ENCODE measurements at places on chromosomes 1 and 21.

DNA sequence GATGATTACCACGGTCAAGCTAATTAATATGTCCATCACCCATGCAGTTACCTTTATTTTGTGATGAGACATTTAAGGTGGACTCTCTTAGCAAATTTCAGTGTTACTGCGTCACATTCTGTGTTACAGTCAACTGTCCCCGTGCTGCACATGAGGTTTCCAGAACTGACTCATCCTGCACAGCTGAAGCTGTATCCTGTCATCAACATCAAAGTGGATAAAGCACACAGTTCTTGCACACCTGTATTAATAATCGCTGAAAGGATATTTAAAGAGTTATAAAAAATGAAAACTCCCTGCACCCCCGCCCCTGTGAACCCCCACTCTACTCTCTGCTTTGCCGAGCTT lies 3.4 kb upstream of the KRTAP10-5 start:
- no peak for DNase-seq

DNA sequence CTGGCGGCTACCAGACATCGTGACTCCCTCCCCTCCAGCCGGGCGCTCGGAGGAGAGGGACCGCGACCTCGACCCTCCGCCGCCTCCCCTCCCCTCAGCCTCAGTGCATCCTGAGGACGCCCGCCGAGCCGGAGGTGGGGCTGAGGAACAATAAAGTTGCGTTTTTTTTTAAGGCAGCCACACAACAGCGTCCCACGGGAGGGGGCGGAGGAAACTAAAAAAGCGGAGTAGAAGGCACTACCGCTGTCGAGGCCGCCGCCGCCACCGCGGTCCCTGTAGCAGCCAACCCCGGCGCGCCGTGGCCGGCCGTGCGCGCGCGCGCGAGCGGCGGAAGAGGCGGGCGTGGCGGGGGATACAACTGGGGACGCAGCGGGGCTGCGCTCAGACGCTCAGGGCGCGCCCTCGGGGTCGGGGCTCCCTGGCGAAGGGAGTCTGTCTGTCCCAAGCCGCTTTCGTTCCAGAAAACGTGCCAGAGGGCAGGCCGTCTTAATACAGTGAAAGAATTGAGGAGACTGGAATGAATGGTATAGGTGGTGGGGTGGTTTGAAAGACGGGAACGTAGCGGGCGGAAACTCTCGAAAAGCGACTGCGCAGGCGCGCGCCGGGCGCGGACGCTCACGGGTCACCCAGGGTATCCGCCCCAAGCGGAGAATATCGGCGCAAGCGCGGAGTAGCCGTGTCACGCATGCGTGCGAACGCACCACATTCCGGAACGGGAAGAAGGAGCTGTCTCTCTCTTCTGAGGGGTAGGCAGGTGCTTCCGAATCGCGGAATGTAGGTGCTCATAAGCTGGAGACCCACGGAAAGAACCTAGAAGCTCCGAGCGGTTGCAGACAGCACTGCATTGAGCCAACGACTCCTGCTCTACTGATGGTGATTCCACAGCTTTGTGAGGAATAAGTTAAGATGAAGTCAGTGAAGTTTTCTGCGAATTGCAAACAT lies at the start of gene COP1:
TSS of gene COP1 (minus strand) at position 326 of the 942 bp plus-strand sequence. CDS start at position 18, 308 bp downstream.
- DNase-seq, result peak; percentile 91

DNA sequence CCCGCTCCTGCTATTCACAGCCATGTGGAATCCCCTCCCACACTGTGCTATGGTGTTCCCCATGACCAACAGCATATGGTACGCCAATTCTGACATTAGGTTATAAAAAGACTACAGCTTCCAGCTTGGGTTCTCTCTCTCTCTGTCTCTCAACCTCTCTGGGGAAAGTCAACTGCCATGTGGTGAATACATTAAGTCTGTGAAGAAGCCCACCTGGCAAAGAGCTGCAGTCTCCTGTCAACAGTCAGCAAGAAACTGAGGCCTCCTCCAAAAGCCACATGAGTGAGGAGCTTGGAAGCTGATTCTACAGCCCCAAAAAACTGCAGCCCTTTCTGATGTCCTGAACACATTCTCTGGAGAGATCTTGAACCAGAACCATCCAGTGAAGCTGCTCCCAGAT lies 25.0 kb upstream of the LRRC38 start:
- DNase-seq, result no peak

DNA sequence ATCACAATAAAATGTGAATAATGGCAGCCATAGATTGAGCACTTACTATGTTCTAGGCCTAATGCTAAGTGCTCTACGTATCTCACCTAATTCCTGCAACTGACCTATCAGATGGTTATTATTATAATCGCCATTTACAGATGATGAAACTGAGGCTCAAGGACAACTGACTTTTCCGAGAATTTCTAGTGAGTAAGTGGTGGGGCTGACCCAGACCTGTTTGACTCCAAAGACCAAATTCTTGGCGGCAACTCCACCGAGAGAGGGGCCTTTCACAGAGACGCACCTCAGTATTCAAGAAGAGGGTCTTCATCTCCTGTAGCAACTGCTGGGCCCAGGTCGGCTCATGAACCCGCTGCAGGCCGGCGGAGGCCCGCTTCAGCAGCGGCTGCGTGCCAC lies 573 bp downstream of the TMEM234 start:
- no peak for DNase-seq

- DNase-seq, result peak; percentile 45
Measured at GRCh38 chr1:13813398-13814012, 113.5 kb downstream of the PRDM2 start.

GRCh38 chr1:4594286-4594991 lies 60.0 kb upstream of the AJAP1 start:
- DNase-seq, result no peak

DNA sequence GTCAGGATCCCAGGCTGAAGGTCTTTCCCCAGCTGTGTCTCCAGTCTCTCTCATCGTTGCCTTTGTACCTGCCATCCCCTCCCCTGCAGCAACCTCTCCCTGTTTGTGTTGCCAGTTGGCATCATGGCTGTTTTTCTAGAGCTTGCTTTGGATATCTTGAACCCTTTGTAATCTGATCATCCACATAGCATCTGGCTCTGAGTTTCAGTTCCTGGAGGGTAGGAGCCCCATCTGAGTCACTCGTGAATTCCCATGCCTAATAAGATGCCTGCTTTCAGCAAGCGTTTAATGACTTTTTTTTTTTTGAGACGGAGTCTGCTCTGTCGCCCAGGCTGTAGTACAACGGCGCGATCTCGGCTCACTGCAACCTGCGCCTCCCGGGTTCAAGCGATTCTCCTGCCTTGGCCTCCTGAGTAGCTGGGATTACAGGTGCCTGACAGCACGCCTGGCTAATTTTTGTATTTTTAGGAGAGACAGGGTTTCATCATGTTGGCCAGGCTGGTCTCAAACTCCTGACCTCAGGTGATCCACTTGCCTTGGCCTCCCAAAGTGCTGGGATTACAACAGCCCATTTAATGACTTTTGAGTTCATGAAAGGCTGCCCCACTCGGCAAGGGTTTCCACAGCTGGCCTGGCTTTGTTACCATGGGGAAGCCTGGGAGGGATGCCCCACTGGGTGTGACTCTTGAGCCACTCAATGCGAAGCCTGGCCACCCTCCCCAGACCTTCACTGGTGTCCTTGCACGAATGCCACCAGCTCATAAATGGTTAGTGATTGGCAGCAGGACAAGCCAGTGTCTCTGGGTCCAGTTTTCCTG lies 11.9 kb downstream of the ALPL start:
- DNase-seq, result no peak

Data from activated CD8-positive, alpha-beta memory T cell treated with anti-CD3 and anti-CD28 coated beads for 1 hour (primary cell).